ENCODE measurements at places on chromosomes 3 and 15. TPM values are rescaled to one million over a fixed set of nuclear protein-coding genes. Genes with fewer than 3 reads are reported as not detected.

- DNase-seq, result peak; percentile 49
Measured at GRCh38 chr3:15051531-15051930, 13.6 kb downstream of the MRPS25 start.

- DNase-seq, result no peak
Measured at GRCh38 chr15:91348752-91349500, 248.9 kb downstream of the SV2B start.

GRCh38 chr3:73504239-73504638, 120.5 kb downstream of the PDZRN3 start:
- DNase-seq, result no peak

GRCh38 chr3:54069961-54070360, 52.4 kb upstream of the CACNA2D3 start:
- DNase-seq, result no peak

GRCh38 chr3:133296981-133297380, 102.9 kb upstream of the BFSP2 start:
- no peak for DNase-seq

The KNG1 gene
- total RNA-seq, result not detected

The ERICH6 gene
- total RNA-seq, result not detected

The ZPLD1 gene
- not detected for total RNA-seq
